ENCODE measurements at places on chromosomes 6 and 20. TPM values are rescaled to one million over a fixed set of nuclear protein-coding genes. Genes with fewer than 3 reads are reported as not detected.
A peak's percentile ranks its signal among the peaks of the same experiment; 100 is the strongest.

DNA sequence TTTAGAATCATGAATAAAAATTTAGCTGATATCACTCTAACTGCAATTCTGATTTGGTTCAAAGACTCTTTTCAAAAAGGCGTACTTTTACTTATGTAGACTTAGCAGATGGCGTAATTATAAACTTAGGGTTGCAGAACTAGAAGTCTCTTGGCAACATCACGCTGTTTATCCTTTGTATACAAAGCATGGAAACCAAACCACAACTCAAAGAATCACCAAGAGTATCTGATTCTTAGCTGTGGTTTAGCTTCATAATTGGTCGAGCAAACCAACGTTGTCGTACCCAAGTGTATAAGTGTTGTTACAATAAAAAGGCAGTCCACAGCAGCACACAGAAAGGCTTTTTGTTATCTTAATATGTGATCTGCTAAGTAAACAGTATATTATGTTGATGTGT is 18.2 kb downstream of the STMND1 start:
- DNase-seq = no peak

DNA sequence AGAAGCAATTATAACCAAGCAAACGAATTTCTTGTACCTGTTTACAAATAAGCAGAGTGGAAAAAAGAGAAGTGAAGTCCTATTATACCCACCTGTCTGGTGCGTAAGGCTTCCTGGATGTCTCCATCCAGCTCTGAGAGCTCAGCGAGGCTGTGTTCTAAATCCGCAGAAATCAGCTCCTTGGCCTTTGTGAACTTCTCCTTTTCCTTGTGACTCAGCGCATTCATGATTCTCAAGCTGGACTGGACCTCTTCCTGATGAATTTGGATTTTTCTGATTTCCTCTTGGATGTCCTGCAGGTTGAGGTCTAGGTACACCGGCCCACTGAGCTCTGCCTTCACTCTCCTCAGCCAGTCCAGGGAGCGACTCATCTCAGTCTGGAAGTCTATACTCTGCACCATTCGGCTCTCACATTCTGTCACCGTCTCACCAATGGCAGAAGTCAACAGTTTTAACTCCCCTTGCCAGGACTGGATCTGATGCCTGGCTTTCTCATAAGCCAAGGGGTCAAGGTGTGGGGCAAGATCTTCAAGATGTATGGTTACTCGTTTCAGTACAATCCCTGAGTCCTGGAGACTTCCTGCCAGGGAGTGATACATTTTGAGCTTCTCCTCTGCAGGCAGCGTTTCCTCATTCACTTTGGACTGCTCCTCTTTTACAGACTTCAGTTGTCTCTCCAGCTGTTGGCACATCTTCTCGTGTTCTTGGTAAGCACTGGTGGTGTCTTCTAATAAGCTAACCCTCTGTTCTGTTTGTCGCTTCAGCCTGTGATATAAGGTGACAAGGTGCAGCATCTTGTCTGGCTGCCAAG is 307.3 kb downstream of the SYNE1 start:
- no peak for DNase-seq

LY86 gene
- not detected for polyA plus RNA-seq

- DNase-seq = no peak
Measured at GRCh38 chr6:151681433-151682059, 125.9 kb upstream of the ESR1 start.

DNA sequence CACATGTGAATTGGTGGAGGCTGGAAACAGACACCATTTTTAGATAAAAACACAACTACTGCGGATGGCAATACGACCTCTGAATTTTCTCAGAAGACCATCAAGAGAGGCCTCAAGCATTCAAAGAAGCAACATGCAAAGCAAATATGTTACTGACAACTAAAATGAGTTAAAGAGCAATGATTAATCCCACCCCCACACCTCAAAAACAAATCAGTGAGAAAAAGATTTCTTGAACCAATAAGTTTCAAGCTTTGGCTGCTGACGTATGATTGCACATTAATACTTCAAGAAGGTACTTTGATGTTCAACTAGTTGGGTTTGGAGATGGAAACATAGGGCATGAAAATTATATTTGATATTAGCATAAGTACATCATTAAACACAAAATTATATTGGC is 982 bp downstream of the MMUT start:
- no peak for DNase-seq

MMP24 gene
- 33.3 TPM for polyA plus RNA-seq

DNA sequence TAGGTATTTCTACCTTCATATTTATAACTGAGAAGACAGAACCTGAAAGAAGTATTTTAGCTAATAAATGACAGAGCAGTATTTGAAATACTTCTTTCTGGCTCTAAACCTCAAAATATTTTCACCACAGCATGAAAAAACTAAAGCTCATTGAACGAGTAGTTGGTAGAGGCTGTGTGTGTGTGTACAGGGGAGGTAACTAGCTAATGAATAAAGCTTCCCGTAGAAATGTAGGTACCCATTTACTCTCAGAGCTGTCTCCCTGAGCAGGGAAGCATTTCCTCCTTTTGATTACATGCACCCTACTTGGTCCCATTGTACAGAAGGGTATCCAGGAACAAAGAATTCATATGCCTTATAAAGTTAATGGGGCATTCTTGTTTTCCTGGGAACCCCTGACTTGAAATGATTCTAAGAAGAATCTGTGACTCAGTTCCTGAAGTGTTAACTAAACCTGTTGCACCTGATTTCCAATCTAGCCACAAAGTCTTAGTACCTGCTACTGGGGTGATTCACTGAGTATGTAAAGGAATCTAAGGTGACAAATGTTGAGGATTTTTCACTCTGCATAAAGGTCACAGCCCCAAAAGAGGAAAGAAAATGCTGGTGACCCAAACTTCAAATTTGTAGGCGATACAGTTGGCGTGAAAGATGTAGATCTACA is 12.5 kb downstream of the CRYBG1 start:
- no peak for DNase-seq

GRCh38 chr6:7144872-7145584 is 37.3 kb downstream of the RREB1 start:
- no peak for DNase-seq

- DNase-seq = no peak
Measured at GRCh38 chr6:43020847-43021246, 576 bp upstream of the RRP36 start.

DNA sequence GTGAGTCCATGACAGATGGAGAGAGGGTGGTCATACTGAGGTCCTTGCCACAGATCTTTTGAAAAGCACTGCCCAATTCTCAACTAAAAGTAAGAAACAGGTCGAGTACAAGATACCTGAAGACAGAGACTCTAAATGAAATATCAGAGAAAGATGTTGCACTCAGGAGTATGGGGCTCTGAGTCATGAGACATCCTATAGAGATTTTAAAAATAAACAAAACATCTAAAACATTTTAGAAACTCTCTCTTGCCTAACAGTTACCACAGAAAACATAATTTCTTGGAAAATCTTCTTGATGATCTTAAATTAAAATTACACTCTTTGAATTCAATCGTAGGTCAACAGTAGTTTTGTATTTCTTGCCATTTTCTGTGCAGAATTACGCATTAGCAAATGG is 348.9 kb upstream of the MARCKS start:
- no peak for DNase-seq

- no peak for DNase-seq
Measured at GRCh38 chr6:11654876-11655275, 117.3 kb downstream of the TMEM170B start.

GRCh38 chr6:57313711-57314471 is 3.5 kb upstream of the PRIM2 start:
- DNase-seq = peak; percentile 38

UBR2 gene
- 5.2 TPM for polyA plus RNA-seq

- peak; percentile 31 for DNase-seq
Measured at GRCh38 chr6:138765896-138766655, 7.5 kb upstream of the CCDC28A start.

DNA sequence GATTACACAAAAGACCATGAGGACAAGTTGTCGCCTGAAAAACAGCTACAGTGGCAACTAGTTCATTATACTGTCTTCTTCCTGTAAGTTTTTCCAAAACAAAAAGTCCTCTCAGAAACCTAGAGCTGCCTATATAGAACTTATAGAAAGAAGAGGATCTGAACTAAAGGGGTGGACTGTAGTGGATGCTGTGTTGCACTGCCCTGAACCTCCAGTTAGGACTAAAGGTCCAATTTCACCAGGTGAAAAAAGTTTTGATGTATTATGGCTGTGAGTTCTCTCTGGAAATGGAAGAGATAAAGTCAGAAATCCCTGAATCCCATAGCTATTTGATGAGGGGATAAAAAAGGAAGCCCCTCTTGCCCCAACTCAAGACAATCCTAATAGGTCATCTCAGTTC is 56.6 kb upstream of the TSHZ2 start:
- DNase-seq = no peak

GRCh38 chr20:12869669-12870068 is 139.1 kb upstream of the SPTLC3 start:
- no peak for DNase-seq

CDH26 gene
- polyA plus RNA-seq = 0.16 TPM

- DNase-seq = no peak
Measured at GRCh38 chr20:62571669-62572344, 70.5 kb upstream of the SLCO4A1 start.

DNA sequence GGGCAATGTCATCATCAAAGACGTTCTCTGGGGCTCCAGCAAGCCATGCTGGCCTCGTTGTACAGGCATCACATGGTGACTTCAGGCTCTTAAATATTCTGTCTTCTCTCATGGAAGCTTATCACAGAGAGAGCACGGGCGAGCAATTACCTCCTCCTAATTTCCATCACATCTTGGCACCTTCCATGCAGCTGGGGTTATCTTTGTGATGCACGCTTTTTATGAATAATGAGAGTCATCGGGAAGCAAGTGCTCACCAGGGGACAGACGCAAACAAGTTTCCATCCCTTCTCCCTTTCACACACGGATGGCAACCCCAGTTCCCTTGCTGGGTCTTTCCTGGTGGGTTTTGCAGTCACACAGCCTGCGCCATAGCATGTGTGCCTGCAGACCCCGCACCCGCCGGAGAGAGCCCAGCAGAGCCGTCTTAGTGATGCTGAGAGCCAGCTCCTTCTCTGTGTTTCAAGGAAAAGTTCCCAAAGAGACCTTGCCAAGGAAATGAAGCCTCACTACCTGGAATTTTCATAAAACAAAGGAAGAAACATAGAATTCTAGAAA is 116.3 kb upstream of the AFDN start:
- DNase-seq = no peak

ADAM33 gene
- 0.22 TPM for polyA plus RNA-seq

MOG gene
- polyA plus RNA-seq = not detected

ARFGEF3 gene
- polyA plus RNA-seq = 0.15 TPM

C6orf132 gene
- 1.1 TPM for polyA plus RNA-seq

- DNase-seq = no peak
Measured at GRCh38 chr6:86871681-86872080, 65.6 kb upstream of the HTR1E start.

DNA sequence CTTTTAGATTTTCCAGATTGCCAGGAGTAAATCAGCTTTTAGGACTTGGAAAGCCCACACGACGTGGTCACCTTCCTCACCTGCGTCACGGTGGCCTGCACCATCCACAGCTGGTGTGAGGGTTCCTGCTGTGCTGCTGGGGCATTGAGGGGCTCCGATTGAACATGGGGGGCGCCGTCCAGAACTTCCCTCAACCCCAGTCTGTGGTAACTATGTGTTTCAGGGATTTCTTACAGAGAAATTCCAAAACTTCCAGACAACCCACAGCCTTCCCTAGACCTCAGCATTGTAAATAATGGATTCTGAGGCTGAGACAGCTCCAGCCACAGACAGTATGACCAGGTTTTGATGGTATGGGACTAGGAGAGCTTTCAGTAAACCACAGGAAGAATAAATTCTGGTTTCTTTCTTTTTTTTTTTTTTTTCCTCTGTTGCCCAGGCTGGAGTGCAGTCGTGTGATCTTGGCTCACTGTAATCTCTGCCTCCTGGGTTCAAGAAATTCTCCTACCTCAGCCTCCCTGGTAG is 46.7 kb upstream of the IRF4 start:
- DNase-seq = no peak

GRCh38 chr6:7392402-7392801 is 2.8 kb downstream of the RIOK1 start:
- no peak for DNase-seq

GSTA2 gene
- not detected for polyA plus RNA-seq
